ENCODE measurements at places on chromosomes 2 and 18.

- no peak for DNase-seq
Observed at GRCh38 chr2:240848900-240849680, 19.5 kb upstream of the AGXT start.

DNA sequence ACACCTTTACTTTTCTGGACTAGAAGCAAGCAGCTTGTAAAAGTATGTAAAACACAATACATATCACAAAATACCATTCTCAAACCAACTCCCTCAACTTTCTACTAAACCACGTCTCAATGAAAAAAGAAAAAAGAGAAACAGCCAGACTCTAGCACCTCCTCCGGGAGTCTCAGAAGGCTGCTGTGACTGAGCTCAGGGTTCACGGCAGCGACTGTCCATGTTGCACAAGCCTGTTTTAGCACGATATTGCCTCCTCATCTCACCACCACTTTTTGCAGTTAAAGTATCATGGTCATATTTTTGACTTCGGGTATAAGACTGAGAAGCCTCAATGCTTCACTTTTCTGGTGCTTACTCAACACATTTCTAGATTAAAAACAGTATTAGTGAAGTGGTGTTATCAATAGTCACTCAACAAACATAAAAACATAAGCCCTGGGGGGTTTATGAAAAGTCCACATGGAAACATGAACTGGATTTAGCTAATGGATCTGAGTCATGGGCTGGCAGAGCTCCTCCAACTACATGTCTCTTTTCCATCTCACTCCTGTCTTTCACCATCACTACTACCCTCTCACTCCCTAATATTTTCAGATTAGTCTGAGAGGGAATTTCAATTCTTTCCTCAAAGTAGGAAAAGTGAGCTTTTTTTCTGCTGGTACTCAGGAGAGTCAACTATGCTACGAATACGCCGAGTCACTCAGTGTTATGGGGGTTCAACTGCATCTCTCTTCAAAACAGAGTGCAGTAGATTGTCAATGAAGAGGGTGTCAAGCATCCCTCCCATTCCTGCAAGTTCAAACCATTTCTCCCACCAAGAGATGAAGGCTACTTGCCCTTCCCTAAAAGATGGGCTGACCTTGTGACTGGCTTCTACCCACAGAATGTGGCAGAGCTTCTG lies 113.7 kb downstream of the OSR1 start:
- DNase-seq, result no peak

DNA sequence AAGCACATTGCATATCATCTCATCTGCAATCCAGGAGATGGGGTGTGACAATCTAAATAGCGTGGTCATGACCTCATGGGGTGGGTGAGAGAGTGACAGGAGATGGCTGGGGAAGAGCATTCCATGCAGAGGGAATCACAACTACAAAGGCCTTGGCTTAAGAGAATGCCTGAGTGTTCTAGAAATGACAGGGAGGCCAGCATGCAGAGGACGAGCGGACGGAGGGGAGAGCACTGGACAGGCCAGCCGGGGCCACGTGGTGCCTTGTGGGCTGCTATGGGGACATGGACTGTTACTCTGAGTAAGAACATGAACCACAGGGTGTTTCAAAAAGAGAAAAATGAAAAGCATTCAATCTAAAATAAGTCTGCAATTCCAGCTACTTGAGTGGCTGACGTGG lies 117.9 kb upstream of the ODC1 start:
- peak; percentile 54 for DNase-seq

GRCh38 chr2:110741491-110741980 lies 9.2 kb downstream of the ACOXL start:
- DNase-seq, result no peak

DNA sequence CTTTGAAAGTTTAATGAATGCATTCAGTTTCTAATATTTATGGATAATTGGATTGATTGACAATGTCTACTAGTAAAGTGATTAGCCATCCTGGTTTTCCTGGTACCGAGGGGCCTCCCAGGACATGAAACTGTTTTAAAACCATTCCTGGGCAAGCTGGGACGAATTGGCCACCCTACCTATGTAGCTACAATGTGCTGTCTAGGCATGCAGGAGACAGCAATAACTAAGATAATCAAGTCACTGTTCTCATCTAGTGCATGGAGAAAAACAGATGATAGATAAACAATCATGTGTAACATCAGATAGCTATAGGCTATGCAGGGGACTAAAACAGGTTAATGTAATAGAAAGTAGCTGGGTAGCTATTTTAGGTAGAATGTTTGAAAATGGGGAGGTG lies 67.1 kb downstream of the PMAIP1 start:
- DNase-seq, result no peak

DNA sequence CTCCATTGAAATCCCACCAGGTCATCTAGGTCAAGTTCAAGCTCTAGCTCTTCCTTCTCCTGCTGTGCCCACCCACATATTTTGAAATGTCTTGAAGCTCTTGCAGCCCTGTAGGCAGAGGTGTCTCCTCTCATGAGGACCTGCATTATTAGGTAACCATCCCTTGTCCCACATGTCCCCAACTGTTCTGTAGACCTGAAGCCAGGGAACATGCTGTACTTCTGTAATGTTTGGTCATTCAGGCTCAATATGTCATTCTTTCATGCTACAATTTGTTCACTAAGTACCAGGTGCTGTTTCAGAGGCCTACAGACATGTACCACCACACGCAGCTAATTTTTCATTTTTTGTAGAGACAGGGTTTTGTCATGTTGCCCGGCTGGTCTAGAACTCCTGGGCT lies 22.2 kb downstream of the SLC3A1 start:
- no peak for DNase-seq

GRCh38 chr2:20728114-20728758 lies 61.3 kb downstream of the GDF7 start:
- DNase-seq, result peak; percentile 77

- DNase-seq, result no peak
Observed at GRCh38 chr2:9118383-9118960, 88.1 kb upstream of the ASAP2 start.

- no peak for DNase-seq
Observed at GRCh38 chr2:181578829-181579228, 78.1 kb downstream of the CERKL start.

DNA sequence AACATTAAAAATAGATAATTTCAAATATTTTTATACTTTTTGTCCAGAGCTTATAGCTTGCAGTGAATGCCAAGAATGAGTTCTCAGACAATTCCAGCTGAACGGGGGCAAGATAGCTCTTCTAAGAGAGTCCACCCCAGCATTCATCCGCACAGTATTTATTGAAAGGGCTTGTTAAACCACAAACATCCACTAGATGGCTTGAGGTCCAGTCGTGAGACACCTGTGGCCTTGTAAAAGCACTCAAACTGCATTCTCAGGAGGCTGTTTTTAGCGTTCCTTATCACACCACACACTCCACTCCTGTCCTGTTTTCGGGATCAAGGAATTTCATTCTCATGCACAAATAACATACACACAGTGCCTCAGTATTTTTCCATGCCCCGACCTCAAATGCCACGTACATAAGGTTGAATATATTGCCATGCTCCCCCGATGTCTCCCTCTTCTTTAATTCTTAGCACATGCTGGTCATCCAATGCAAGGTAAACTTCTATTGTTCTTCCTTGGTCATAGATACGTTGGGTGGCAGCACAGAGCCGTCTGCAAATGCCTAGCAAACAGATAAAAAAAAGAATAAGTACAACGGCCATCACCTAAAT lies 47.4 kb downstream of the DNAJC10 start:
- peak; percentile 48 for DNase-seq

- DNase-seq, result no peak
Observed at GRCh38 chr18:46764586-46764985, 7.7 kb upstream of the ST8SIA5 start.

DNA sequence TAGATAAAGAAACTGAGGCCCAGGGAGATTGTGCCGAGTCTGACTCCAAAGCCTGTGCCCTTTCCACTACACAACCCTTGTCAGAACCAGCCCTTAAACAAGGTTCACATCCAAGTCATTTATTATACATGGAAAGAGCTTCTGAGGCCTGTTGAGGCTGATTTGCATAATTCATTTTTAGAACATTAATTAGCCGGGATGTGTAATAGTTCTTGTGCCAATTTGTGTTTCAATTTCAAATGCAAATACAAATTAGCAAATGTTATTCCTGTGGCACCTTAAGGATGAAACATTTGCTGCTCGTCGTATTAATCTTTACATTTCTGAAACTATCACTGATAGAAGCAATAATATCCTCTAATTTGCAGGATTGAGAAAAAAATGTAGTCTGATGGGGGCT lies 174.9 kb downstream of the MYCN start:
- DNase-seq, result no peak

- no peak for DNase-seq
Observed at GRCh38 chr2:5985536-5986385, 293.6 kb downstream of the SOX11 start.

DNA sequence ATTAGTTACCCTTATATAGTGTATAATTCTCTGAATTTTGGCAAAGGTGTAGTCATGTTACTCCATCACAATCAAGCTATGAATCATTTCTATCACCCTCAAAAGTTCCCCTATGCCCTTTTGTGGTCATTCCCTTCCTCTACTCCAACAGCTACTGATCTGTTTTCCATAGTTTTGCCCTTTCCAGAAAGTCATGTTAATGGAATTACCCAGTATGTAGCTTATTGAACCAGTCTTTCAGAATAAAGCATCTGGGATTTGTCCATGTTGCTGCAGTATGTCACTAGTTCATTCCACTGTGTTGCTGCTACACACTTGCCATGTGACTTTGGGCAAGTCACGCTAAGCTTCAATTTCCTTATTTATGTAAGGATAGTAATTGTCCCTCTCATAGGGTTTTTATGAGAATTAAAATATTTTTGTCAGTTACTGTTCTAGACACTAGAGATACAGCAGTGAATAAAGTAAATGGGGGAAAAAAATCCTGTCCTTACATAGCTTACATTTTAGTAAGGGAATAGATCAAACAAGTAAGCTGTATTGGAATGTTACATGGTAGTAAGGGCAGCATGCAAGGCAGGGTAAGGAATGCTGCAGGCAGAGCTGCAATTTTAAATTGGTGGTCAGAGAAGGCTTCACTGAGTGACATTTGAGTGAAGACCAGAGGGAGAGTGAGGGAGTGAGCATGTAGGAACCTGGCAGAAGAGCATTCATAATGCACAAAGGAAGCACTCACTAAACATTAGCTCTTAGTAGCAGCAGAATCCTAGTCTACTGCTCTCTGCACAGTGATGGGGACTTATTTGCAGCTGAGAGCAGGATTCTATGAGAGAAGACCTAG lies 80.3 kb upstream of the TSPYL6 start:
- DNase-seq, result peak; percentile 89

DNA sequence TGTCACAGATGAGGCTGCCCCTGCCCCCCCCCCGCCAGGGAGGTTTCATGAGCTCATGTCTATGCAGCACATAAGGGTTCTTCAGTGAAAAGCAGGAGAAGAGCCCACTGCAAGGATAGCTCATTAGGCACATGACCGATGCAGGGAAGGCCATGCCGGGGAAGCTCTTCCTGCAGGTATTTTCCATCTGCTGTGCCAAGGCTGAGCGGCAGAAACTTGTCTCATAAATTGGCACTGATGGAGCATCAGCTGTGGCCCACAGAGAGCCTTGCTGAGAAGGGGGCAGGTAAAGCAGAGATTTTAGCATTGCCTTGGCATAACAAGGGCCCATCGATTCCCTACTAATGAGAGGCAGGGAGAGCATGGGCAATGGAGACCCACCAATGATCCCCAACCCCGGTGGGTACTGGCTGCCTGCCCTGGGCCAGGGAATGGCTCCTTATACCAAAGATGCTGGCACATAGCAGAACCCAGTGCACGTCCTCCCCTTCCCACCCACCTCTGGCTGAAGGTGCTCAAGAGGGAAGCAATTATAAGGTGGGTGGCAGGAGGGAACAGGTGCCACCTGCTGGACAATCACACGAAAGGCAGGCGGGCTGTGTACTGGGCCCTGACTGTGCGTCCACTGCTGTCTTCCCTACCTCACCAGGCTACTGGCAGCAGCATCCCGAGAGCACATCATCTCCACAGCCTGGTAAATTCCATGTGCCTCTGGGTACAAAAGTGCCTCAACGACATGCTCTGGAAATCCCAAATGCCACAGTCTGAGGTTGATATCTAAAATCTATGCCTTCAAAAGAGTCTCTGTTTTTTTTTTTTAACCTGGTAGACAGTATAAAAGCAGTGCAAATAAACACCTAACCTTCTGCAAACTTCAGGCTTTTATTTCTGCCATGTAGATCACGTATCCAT lies 41.4 kb downstream of the STEAP3 start:
- peak; percentile 31 for DNase-seq

DNA sequence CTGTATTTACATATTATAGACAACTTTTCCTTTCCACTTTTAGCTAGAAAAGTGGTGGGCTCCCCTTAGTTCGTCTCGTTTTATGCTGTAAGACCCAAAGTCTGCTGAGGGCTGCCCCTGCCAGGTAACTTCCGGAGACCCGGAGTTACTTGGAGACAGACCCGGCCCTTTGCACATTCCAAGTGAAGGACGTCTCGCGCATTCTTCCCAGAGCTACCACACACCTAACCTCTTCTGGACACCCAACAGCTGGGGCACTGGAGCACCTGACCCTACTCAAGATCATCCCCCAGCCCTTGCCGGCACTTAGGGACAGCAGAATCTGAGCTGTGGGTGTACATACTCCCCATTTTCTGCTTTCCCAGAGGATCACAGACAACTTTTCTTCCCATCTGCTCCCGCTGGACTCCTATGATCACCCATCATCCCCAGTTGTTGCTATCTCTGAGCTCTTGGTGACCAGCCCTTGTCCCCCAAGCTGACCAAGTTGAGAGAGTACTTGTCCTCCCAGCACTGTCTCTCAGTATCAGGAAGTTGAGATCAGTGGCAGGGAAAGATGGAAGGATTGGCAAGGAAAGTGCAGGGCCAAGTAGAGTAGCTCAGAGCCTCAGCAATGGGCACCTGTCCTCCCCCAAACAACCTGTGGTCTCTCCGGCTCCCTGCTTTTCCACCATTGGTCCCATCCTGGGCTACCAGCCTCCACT lies 8.4 kb upstream of the SATB2 start:
- DNase-seq, result no peak

- DNase-seq, result peak; percentile 98
Observed at GRCh38 chr2:196987649-196988364, 61.3 kb upstream of the PGAP1 start.

- DNase-seq, result no peak
Observed at GRCh38 chr2:225017713-225018112, 24.6 kb downstream of the DOCK10 start.

DNA sequence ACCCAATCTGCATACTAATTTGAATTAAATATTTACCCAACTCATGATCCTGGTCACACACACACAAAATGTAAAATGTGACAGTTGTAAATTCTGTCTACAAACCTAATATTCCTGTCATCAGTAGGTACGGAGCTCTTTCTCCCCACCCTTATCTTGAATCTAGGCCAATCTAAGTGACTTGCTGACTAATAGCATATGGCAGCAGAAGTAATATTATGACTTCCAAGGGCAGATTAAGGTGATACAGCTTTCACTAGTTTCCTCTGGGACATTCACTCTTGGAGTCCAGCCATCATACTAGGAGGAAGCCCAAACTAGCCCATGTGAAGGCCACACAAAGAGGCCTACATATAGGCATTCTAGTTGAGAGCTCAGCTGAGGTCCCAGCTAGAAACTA lies 89.4 kb downstream of the TMEM131 start:
- DNase-seq, result no peak

All from fibroblast of lung (primary cell).